ENCODE measurements at places on chromosomes 13 and 19.

- no peak for DNase-seq
These were observed 109.5 kb upstream of the FNDC3A start for GRCh38 chr13:48866249-48866648.

DNA sequence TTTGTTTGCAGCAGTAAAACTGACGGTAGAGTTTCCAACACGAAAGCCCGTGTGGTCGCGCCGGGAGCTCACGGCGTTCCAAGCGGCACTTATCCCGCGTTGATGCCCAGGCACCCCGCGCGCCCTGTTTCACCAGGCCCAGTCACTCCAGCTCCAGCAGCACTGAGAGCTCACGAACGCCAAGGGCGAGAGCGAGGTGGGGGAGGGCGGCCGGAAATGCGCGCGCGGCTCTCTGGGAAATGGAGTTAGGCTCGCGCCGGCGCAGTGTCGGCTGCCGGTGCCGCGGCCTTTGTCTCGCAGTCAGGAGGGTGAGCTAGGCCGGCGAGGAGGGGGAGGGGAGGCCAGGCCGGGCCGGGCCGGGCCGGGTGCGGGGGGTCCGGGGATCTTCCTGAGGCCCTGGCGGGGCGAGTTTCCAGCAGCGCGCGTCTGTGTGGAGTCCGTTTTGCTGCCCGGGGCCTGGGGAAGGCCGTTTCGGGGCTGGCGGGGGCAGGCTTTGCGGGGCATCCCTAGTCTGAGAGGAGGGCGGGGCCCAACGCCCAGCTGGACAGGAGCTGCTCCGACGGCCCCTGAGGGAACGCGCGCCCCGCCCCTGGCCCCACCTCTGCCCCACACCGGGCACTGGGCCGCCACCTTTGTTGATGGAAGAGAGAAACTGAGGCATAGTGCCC, at the start of gene ZNF135:
Gene ZNF135 (plus strand): TSS at position 280 of the 668 bp plus-strand sequence. CDS start 721 bp downstream, outside the sequence.
- DNase-seq = peak; percentile 34

- DNase-seq = no peak
These were observed 16.4 kb upstream of the KCNN1 start for GRCh38 chr19:17950310-17951156.

- DNase-seq = no peak
These were observed 105.6 kb downstream of the SPRY2 start for GRCh38 chr13:80235166-80235966.

DNA sequence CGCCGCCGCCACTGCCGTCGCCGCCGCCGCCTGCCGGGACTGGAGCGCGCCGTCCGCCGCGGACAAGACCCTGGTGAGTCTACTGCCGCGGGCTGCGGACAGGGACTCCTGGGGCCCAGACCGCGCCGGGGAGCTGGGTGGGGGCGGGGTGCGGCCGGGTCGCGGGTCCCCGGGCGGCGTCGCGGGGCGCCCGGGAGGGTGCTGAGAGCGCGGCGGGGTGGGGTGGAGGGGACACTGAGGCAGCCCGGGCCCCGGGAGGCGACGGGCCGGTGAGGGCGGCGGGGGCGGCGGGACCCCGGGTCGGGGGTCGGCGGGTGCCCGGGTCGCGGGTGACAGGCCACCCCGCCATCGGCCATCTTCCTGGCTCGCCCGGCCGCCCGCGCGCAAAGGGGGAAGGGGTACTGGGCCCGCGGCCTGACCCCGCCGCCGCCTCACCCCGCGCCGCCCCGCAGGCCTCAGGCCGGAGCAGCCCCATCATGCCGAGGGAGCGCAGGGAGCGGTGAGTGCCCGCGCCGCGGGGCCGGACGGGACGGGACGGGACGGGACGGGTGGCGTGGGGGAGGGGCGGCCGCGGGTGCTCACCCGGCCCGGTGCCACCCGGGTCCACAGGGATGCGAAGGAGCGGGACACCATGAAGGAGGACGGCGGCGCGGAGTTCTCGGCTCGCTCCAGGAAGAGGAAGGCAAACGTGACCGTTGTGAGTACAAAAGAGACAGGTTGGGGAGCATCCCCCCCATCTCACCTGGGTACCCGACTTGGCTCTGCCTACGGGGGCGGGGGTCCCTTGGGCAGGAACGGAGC, 489 bp downstream of the CCNE1 start:
- no peak for DNase-seq

DNA sequence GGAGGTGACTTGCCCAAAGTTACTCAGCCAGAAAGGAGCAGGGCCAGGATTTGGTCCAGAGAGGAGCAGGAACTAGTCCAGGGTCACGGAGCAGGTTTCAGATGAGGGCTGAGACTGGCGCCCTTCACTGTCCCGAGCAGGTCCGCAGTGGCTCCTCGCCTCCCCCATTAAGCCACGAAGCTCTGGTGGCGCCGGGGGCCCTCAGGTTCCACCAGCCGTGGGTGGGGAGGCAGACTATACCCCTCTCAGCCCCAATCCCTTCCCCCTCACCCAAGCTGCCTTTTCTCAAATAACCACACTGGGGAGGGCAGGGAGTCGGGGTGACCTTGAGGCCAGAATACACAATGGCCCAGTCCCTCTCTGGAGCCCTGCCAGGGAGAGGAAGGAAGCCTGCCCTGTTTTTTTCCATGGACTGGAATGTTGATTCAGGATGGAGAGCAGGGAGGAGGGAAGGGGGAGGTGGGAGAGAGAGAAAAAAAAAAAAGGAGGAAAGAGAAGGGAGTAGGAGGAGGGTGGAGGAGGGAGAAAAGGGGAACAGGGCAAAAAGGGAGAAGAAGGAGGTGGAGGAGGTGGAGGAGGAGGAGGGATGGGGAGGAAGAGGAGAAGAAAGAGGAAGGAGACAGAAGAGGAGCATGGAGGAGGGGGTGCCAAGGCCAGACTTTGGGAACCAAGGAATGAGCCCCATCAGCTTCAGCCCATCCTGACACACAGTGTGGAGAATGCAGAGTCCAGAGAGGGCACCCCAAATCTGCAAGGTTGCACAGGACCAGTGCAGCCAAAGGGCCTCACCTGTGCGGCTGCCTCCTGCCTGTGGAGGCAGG, 19.7 kb downstream of the CEACAM16 start:
- no peak for DNase-seq

GRCh38 chr13:24719139-24719538, 38.9 kb downstream of the ATP12A start:
- no peak for DNase-seq

DNA sequence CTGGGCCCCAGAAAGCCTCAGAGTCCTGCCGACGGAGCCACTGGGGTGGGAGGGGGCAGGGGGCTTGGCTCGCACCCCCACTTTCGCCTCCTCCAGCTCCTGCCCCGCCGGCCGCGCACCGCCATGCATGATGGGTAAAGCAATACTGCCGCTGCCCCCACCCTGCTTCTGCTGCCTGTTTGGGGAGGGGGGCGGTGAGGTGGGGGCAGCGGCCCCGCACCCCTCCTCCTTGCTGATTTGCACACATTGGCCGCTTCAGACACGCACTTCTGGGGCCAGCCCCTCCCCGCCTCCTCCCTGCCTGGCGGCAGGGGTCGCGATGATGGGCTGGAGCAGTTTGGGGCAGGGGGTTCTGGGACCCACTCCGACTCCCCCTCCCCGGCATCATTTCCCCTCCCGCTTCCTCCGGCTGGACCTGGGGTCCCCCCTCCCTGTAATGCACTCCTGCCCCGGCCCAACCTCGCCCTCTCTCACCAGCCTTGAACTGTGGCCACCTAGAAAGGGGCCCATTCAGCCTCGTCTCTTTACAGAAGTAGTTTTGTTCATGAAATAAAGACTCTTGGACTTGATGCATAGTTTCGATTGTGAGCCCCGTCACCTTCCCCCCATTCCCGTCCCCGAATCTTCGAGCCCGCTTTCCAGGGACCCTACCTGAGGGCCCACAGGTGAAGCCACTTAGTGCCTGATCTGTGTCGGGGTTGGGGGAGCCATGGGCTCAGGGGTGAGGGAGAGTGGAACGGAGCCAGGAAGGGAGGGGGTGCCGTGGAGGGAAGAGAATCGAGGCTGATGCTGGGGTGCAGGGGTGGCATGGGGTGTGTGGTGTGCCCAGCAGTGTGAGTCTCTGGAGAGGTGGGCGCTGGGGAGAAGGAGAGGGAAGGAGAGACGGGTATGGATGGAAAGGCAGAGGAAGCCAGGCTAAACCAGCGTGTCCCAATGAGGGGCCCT, 1.4 kb upstream of the HPN start:
- no peak for DNase-seq

GRCh38 chr13:63199508-63199907, 1783.9 kb upstream of the PCDH20 start:
- DNase-seq = no peak

GRCh38 chr13:19737844-19738557, 44.7 kb downstream of the PSPC1 start:
- DNase-seq = no peak

- DNase-seq = no peak
These were observed 361.9 kb upstream of the GPC6 start for GRCh38 chr13:92864584-92865284.

GRCh38 chr13:81031996-81032395, 691.1 kb upstream of the SPRY2 start:
- DNase-seq = no peak

DNA sequence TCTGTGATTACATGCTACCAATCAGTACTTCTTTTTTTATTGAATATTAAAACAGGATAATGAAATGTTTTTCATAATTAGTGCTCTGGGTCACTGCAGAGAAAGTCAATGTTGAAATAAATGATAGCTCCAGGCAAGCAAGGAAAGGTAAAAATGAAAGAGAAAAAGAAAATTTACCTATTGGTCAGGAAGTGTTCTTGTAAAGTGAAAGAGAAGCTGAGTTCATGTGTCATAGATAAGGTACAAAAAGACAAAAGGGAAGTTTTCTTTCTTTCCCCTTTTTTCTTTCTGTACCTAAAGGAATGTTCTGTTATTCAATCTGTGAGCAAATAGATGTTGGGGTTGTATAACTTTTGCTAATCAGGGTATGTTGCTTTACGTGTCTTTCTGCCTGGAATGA, 197.0 kb downstream of the PCDH9 start:
- DNase-seq = no peak

DNA sequence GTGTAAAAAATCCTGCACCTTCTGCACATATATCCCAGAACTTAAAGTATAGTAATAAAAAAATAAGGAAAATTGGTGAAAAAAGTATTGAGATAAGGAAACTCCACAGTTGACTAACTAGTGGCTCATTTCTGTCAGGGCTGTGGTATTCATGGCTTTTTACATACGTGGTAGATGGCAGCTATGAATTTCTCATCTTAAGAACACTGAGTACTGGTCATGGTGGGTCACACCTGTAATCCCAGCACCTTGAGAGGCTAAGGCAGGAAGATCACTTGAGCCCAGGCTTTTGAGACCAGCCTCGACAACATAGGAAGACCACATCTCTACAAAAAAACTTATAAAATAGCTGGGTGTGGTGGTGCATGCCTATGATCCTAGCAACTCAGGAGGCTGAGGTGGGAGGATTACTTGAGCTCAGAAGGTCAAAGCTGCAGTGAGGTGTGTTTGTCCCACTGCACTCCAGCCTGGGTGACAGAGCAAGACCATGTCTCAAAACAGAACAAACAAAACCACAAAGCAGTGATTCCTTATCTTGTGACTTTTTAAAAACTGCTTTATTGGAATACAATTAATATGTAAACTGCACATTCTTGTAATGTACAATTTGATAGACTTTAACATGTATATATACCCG, 16.8 kb downstream of the SLAIN1 start:
- DNase-seq = no peak

DNA sequence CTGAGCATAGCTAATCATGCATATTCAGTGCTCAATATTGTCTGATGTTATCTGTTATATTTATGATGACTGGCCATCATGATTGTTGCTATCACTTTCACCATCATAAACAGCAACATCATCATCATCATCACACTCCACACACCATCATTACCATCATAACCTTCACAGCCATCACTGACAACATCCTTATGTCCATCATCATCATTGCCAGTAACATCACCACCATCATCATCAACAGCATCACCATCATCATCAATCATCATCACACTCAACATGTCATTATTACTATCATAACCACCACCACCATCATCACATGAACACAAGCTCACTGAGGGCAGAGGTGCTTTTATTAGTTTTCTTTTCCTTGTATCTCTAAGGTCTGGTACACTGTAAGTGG, 75.9 kb downstream of the MBD3L1 start:
- no peak for DNase-seq

GRCh38 chr19:56969759-56970178, 129.2 kb upstream of the PEG3 start:
- DNase-seq = no peak

DNA sequence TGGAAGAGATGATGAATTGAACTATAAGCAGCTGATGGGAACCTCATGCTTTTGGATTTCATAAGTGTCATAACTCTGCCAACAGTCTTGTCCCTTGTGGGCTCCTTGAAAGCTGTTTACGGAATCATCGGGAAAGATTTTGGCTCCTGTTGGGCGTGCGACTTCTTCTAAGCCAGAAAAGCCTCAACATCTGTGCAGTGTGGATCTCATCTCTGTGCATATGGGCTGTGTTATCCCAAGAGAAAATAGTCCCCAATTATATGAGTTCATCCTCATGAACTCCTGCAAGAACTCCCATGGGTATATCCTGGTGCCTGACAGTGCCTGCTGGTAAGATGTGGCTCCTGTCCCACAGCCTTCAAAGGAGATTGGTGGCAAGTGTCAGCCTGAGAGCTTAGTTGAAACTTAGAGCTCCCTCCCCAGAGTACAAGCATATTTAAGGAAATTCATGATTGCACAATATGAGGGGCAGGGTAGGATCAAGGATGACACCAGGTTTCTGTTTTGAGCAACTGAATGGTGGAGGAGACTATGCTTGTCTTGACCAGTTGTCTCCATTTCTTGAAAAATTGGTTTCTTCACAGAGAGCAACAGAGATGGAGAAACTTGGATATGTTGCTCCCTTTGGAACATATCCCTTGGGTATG, 243.5 kb downstream of the ITGBL1 start:
- DNase-seq = no peak

DNA sequence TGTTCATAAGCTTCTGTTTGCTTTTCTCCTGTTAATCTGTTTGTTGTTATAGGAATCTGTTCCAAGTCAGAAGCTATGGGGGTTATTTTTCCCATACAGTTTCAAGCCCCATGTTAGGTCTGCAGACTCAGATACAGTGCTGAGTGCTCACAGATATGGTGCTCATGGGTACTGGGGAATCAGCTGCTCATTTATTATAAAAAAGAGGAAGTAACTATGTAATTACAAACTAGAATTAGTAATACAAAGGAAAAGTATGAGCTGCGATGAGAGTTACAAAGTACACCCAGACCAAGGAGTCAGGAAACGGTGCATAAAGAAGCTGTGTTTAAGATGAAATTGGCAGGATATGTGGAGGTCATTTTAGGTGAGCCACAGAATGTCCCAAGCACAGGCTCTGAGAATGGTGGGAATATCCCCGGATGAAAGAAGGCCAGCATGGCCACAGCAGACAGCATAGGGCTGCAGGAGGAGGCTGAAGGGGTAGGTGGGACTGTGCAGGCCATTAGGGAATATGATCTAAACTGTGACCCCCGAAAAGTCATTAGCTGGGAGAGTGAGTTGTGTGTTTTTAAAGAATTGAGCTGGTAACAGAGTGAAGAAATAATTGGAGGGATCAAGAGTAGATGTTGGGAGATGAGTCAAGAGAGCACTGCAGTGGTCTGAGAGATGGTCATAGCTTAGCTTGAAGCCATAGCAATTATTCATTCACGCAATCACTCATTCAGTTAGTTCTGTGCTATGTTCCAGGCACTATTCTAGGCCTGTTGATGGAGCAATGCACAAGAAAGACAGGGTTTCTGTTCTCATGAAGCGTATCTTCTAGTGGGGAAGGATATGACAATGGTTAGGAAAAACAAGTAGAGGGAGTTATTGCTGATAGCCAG, 177.4 kb upstream of the UBL3 start:
- no peak for DNase-seq

GRCh38 chr19:38700350-38700901, 43.8 kb downstream of the CAPN12 start:
- DNase-seq = no peak

Data from stimulated activated CD8-positive, alpha-beta memory T cell treated with anti-CD3 and anti-CD28 coated beads, Interleukin-2, amount 100 ng/mL, for 1 hour (primary cell).